Stimulated activated CD8-positive, alpha-beta memory T cell treated with anti-CD3 and anti-CD28 coated beads, Interleukin-2, amount 100 ng/mL, for 48 hours (primary cell): ENCODE measurements at places on chromosomes 3 and 15.

- no peak for DNase-seq
These were observed 25.0 kb downstream of the TCF12 start for GRCh38 chr15:56943403-56943802.

DNA sequence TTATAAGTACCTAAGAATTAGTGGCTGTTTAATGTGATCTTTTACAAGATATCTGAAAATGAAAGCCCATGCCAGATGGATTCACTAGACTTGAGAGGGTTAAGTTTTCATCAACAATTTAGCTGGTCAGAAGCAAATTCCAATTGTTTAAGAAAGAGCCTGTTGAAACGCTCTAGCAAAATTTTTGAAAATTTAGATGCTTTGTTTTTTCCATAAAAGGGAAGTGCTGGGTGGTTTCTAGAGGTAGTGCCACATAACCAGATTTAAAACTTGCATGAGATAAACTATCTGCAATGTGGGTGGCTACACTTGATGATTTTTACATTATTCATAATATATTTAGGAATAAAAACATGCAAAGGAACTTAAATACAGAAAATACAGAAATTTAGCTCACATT lies 48.5 kb upstream of the SKIL start:
- DNase-seq, result no peak

DNA sequence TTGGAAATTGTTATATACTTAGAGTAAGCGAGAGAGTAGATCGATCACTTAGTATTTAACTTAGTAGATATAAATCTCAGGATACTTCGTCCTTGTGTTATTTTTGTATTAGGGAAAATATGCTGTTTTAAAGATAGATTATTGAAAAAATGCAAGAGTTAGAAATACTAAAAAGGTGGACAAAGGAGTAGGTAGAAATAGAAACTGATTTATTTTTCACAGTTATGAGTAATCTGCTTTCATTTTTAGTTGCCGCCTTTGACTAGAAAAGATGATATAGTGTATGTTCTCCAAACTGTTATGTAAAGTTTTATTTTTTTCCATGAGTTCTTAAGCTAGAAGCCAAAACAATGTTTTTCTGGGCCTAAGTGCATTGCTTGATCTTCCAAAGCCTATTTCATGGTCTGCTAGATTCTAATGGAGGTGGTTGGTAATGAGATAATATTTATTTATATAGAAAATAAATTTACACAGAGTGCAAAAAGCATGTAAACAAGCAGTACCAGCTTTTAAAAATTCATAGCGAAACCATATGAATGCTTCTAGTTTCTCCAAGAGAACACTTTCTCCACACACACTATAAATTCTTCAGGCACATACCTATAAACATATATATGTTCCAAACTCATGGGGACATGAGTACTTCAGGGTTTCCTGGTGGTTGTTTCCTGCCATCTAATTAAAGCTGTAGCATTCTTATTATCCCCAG lies 61.1 kb downstream of the DIPK2A start:
- no peak for DNase-seq

- DNase-seq, result no peak
These were observed 44.6 kb downstream of the TFDP2 start for GRCh38 chr3:142104763-142105162.

GRCh38 chr15:36256404-36256807 lies 323.0 kb upstream of the CDIN1 start:
- DNase-seq, result no peak
